ENCODE measurements at places on chromosomes 6 and 20.

DNA sequence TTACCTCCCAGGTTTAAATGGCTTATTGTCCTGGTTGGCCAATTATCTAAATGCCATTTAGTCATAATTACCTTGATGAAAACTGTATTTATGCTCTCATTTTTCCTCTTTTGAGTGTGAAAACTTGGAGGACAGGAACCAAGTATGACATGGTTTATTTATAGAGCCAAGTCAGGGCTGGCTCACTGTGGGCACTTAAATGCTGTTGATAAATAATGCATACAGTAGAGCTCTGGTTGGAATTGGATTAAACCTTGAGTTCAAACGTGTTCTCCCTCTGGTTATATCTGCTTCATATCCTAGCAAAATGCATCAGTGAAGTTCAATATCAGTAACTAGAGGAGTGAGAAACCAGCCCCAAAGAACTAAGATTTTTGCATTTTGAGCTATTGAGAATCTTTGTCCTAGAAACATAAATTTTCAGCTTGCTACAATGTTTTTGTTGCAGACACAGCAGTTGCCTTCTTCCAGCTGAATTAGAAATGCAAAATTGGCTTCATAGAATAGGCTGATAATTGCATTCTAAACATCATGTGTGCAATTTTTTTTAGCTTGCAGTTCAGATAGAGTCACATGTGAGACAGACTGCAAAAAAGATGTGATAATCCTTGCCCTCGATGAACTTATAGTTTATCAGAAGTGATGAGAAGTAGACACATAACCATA, 255.8 kb downstream of the BTBD3 start:
- DNase-seq: no peak

DNA sequence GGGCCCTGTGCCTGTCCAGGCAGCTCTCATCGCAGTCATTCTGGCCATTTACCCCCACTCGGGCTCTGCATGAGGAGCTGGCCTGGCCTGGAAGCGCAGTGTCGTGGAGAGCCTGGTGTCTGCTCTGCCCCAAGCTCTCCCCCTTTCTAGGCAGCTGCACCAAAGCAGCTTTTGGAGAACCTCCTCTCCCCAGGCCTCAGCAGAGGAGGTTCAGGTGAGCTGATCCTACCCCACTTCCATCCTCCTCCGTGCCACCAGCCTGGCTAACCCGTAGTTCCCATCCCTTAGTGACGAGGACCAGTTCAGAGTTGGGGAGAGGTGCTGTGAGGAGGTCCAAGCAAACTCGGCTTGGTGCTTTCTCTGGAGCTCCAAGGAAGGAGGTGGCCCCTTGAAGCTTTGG, 30.5 kb upstream of the PHACTR3 start:
- DNase-seq: no peak

DNA sequence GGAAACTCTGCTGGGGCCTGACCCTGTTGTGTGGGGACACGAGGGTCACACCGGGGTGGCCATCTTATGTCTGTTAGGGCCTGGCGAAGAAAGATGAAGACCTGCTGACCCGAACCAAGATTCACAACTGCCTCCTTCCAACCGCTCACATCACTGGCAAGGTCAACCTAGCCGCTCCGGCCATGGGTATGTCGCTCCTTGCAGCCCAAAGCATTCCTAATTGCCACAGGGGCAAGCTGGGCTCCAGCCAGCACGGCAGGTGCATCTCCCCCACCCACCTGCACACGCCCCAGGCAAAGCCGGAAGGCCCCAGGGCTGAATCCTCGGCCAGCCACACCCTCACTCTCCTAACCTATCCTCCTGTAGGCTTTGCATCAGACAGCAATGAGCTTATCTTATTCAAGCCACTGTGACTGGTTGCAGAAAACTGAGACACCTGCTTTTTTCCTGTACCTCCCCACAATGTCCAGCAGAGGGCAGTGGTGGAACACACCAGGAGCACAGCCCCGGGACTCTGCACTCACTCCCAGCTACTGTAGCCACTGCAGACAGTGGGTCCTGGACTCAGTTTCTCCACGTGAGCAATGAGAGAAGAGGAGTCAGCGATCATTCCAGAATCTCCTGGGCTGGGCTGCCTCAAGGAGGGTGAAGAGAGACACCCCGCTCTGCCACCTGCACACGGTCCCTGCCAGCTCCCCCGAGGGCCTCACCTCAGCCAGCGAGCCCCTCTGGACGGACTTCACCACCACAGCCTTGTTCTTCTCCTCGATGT, 170.2 kb downstream of the PREX1 start:
- DNase-seq: peak; percentile 87

DNA sequence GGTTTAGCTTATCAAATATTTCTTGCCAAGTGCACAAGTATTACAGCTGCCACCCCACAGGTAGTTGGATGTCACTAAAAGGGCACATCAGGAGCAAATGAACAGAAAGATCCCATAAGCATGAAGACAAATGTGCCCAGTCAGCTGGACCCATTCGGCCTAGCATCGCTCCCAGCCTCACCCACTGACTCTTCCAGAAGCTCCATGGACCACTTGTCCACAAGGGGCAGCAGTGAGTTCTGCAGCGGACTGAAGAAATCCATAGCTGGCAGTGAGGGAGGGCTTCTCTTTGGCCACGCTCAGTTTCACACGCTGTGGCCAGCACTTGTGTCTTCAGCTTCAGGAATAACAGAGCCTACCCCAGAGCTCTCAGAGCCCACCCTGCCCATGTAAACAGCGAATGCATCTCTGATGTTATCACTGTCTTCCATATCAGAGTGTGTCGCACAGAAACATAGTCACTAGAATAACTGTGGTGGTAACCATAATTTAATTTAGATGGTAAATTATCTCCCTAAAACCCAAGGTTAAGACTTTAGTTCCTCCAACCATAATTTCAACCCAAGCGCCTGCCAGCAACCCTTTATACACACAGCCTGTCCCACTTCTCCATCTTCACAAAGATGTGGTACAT, 15.8 kb downstream of the CGA start:
- peak; percentile 65 for DNase-seq

GRCh38 chr6:117227245-117227962, 38.0 kb upstream of the VGLL2 start:
- DNase-seq: no peak

- DNase-seq: peak; percentile 44
These were observed 409.6 kb downstream of the MAFB start for GRCh38 chr20:40279390-40279789.

DNA sequence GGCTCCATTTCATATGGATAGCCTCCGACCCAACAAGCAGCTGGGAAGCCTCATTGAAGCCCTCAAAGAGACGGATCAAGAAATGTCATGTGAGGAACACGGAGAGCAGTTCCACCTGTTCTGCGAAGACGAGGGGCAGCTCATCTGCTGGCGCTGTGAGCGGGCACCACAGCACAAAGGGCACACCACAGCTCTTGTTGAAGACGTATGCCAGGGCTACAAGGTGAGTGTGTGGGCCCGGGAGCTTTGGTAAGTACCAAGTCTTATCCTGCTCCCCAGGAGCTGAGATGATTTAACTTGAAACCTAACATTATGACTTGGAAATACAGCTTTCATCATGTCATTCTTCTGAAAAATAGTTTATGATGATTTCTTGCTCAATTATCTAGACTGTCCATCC, 4.1 kb downstream of the TRIM38 start:
- DNase-seq: no peak

DNA sequence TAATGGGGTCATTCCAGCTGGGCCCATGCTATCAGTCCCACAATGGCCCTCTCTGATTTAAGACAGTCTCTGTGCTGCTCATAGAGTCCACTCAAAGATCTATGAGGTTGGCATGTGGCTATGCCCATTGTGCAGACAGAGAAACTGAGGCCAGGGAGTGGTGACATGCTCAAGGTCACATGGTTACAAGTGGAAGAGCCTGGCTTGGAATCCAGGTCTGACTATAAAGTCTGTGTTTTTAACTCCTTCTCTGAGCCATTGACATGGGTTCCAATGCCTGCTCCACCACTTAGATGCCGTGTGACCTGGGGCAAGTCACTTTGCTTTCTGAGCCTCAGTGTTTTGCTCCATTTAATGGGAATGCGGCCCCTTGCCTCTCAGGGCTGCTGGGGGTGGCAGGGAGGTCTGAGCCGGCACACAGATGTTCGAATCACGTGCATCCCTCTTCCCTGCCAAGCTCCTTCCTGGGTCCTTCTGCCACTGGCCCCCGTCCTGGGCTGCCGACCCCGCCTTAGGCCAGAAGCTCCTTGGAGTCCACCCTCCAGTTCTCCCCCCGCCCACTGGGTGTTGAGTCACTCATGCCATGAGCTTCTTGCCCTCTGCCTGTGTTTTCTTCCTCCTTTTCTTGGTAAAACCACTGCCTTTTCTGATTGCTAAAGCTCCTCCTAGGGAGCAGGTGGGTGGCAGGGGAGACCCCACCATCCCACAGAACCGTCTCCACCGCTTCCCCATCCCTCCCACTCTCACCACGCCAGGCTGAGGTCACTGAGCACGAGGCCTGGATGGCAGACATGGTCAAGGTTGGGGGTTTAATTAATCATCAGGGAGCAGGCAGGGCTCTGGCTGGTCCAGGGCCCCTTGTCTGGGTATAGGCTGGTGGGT, 35.7 kb downstream of the CEBPB start:
- peak; percentile 32 for DNase-seq

DNA sequence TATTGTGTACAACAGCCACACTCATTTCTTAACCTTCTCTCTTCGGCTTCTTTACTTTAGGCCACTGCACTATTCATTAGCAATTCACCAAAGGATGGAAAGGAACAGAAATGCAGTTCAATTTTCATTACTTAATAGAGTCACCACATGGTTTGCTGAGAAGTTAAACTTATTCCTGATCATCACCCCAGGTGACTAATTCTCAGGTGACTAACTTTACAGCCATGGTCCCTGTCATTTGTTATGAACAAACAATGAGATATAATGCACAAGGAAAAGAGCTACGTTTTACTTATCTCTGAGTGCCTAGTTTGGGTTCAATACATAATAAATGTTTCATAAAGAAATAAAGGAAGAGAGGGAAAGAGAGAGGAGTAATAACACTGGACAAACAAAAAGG, 45.8 kb upstream of the DST start:
- DNase-seq: no peak

GRCh38 chr6:138618168-138618567, 118.9 kb upstream of the NHSL1 start:
- DNase-seq: no peak

DNA sequence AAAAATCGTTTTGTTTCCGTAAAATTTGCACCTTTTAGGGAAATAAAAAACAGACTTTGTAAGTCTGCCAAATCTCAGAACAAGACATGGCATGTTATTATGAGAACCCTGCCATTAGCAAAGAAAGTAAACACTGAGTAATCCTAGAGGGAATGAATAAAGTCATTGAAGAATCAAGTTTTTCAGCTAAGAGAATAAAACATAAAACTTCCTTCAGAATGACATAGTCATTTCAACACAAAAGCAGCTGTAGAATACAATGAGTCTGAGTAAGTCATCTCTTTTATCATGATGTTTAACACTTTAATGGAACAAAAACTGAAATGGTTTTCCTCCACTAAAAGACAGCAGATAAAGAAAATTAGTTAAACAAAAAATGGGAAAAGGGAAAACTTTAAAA, 10.3 kb upstream of the DST start:
- no peak for DNase-seq

- DNase-seq: no peak
These were observed 55.2 kb downstream of the TIAM2 start for GRCh38 chr6:155050311-155050710.

GRCh38 chr6:137927777-137928218, 60.7 kb downstream of the TNFAIP3 start:
- peak; percentile 88 for DNase-seq

DNA sequence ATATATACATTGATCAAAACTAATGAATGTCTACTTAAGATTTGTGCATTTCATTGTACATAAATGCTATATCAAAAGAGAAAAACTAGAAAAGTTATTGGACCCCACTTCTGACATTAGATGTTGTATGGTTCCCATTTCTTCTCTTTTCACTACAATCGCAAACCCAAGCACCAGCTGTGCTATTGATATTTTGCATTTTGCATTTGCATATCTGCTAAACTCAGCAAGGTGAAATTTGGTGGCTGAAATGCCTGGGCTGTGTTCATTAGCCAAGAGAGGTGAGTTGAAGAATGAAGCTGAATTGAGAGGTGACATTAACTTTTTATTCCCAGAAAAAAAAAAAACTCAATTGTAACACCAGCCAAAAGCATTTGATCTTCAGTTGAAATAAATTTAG, 232.1 kb upstream of the TENT5A start:
- no peak for DNase-seq
